ENCODE measurements at places on chromosomes 2 and 18.

DNA sequence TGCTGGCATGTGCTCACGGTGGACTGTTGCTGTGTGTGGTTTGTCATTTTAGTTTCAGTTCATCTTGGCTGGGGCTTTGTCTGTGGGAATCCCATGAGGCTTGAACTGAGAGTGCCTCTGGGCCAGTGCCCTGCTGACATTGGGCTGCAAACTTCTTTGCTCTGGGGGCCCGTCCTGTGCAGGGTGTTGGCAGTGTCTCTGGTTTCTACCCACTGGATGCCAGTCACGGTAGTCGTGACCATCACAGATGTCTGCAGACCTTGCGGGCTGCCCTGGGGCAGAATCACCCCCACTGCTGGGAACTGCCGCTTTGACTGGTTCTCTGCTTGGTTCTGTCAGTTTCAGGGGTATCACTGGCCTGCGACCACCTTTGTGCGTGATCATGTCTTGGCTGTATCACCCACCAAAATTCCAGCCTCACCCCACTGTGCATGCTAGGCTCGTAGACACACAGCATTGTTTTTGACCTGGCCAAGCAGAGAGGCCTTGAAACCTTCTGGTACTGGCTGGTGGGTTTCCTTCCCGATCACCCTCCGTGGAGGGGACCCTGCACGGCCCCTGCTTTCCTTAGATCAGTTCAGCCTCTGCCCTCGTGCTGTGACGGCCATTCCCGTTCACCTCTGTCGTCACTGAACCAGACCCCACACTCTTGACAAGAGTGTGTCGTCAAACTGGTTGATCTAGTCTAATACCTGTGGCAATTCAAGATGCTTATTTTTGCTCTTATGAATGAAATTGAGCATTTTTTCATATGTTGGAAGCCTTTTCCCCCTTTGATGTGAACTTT, 57.6 kb downstream of the KCNG2 start:
- DNase-seq, result no peak

DNA sequence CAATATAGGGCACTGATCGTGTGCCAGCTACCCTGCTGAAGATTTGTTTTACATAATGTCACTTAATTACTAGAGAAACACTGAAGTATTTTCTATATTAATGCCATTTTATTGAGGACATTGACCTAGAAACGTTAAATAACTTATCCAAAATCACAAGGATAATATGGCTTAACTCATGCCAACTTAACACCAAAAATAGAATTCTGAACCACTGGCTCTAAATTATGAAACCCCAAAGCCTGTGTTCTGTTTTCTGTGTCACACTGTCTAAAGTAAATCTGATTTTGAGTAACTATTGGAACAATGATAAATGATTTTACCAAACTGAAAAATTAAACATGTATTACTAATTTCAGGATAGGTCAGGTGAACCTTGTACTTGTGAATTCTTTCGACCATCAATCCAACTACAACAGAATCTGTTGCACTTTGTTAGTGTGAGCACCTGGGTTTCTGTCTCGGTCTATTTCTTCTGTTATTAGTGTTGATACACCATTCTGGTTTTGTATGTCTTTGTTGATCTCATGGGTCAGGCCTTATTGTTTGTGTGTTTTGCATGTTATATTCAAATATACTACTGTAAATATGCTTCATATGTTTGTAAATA, 48.2 kb upstream of the CCDC141 start:
- DNase-seq, result no peak

GRCh38 chr2:105791229-105791628, 46.5 kb downstream of the NCK2 start:
- no peak for DNase-seq

GRCh38 chr2:41922177-41922576, 125.6 kb upstream of the PKDCC start:
- DNase-seq, result no peak

- DNase-seq, result no peak
These were observed 105.4 kb upstream of the TLK1 start for GRCh38 chr2:171266102-171266501.

- no peak for DNase-seq
These were observed 43.1 kb downstream of the INHBB start for GRCh38 chr2:120389036-120389391.

DNA sequence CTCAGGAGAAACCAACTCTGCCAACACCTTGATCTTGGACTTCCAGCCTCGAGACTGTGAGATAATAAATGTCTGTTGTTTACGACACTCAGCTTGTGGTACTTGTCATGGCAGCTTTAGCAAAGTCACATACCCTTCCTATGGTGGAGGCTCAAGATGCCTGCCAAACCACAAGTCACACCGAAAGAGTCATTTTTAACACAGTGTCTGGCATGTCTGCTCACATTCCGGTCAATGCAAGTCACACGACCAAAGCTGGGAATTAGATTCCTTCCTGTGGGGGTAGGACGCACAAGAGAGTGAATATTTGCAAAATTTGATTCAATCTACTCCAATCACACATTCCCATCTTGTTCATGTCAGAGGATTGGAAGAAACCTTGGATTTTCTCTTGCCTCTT, 24.6 kb downstream of the KCNE4 start:
- no peak for DNase-seq

GRCh38 chr18:59799383-59800015, 100.3 kb upstream of the PMAIP1 start:
- no peak for DNase-seq

DNA sequence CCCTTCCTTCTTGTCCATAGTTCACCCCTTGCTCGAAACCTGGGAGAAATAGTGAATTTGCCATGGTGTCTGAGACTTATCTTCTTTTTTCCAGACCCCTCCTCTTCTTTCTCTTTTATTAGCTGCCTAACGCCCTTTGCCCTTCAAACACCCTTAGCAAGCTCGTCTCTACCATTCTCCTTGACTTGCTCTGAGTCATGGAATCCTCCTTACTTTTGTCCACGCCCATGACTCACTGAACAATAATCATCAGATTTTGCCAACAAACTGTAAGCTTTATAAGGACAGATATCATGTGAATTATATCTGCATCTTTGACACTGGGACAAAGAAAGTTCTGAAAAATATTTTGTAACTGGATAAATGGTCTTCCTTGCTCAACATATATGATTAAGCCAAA, 67.1 kb upstream of the CNTNAP5 start:
- no peak for DNase-seq

DNA sequence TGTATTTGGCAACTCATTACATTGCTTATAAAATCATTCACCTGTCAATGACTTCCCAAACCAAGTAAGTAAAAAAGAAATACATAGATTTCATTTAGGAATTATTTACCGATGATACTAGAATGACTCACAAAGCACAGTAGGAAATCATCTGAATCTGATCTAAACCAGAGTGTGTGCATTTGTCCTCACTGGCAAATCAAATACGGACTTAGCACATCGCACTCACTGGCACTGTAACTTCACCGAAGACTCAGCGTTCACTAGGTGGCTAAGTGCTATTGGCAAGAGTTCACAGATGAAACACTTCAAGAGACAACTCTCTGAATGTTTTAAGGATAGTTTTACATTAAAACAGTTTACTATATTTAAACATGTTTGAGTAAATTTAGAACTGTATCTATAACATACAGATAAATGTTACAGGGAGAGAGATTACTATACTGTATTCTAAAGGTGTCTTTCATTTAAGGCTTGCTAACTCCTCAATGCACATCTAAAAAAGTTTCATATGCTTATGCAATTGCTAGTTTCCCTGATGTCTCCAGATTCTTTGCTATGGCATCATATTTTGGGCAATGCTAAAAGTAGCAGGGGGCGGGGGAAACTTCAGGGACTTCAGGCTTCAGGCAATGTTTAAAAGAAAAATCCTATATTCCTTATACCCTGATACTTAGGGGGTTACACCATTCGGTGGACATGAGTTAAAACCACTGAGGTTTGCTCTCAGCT, 48.8 kb downstream of the STK39 start:
- DNase-seq, result no peak

DNA sequence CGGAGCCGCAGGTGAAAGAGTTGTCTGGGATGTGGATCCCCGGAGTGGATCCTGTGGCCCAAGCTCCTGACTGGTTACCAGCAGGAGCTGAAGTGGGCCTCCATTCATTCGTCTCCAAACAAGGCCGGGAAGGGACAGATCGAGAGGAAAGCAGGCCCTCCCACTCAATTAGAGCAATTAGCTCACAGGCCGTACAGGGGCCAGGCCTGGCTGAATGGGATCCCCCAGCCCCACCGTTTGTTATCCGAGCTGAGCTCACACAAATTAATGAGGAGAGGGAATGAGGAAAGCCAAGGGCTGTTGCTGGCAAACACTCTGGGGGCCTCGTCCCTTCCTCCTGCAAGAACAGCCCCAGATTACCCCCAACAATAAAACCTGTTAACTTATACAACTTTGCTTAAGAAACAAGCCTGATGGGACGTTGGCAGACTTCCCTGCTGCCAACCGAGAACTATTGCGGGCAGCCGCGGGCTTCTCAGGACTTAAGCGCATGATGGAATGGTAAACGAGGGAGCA, 338.0 kb downstream of the BCL11A start:
- no peak for DNase-seq

DNA sequence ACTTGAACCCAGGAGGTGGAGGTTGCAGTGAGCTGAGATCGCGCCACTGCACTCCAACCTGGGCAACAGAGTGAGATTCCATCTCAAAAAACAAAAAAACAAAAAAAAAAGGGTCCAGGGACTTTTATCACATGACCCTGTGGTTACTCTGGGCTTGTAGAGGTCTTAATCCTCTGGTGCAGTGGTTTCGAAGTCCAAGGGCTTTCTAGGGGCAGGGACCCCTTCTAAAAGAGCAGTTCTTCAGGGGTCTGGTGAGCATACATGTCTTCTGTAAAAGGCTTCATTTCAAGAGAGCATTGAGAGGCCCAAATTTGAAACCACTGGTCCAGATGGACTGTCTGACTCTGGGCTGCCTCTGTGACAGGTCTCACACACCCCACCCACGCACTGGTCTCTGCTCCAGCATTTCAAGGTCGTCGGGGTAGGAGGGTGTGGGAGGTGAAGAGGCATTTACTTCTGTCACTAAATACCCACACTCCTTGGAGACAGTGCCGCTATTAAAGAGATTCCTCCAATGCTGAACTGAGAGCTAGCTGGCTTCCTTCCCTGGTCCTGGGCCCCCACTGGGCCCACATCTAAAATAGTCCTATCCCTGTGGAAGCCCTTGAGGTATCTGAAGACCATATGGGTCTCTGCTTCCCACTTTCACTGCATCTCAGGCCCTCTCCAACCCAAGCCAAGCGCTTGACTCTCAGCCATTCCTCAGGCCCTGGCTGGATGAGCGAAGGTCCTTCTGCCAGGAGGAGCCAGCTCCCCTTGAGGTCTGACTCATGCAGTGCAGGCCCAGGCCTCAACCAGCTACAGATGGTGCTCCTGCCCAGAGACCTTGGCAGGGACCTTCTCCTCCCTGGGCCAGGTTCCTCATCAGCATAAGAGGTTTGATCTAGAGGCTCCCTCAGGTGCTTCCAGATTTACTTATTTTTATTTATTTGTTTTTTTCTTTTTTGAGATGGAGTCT, 44.8 kb downstream of the PAX8 start:
- no peak for DNase-seq

- no peak for DNase-seq
These were observed 93.0 kb upstream of the CTAGE1 start for GRCh38 chr18:22510697-22511096.

GRCh38 chr2:20877960-20878359, 55.1 kb upstream of the LDAH start:
- DNase-seq, result no peak

- no peak for DNase-seq
These were observed 784.8 kb upstream of the CDH2 start for GRCh38 chr18:28961669-28962228.

GRCh38 chr2:63865159-63865799, 23.6 kb downstream of the UGP2 start:
- no peak for DNase-seq

- DNase-seq, result no peak
These were observed 478.7 kb upstream of the MYT1L start for GRCh38 chr2:2809771-2810170.

- DNase-seq, result no peak
These were observed 41.8 kb upstream of the AFF3 start for GRCh38 chr2:100184055-100184737.

GRCh38 chr2:221360312-221360711, 211.8 kb downstream of the EPHA4 start:
- DNase-seq, result no peak

DNA sequence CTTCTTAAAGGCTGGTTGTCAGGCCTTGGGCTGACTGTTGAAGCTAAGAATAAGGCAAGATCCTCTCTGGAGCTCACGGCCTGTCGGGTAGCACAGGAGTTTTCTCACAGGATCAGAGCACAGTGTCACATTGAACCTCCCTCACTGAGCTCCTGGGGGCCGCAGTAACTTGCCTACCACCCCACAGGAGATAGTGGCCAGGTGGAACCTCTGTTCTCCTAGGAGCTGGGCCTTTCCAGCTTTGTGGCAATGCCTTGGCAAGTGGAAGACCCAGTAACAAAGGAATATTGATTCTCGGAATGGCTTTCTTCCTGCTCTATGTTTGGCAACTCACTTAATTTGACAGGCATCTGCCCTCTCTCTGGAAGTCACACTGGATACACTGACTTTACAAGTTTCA, 1.2 kb upstream of the ALK start:
- no peak for DNase-seq

DNA sequence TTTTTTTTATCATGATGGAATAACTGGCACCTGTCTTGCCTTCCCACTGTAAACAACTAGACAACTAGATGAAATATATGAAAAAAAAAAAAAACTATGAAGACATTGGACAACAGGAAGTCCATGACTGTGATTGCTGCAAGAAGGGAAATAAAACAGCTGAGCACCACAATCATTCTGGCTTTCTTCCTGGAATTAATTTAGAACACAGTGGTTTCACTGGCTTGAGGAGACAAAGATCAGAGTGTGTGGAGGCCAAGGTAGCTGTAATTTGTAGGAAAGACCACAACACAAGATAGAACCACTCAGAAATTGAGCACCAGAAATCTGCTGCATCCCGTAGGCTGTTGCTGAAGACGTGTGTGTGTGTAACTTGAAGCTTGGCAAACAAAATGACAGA, 121.1 kb upstream of the PID1 start:
- DNase-seq, result no peak

GRCh38 chr2:62641936-62642335, 63.6 kb upstream of the EHBP1 start:
- DNase-seq, result no peak

- no peak for DNase-seq
These were observed 38.1 kb downstream of the MBOAT2 start for GRCh38 chr2:8965216-8965969.

- no peak for DNase-seq
These were observed 194.3 kb upstream of the TWIST2 start for GRCh38 chr2:238653431-238654109.

GRCh38 chr18:43777636-43778304, 500.5 kb upstream of the SYT4 start:
- no peak for DNase-seq

GRCh38 chr2:197940382-197940781, 136.0 kb downstream of the PLCL1 start:
- no peak for DNase-seq

GRCh38 chr2:165193178-165193777, 10.6 kb downstream of the SCN3A start:
- no peak for DNase-seq
